ENCODE measurements at places on chromosomes 6 and 20.

- H3K36me3 ChIP-seq, result no peaks in the 10 kb centered on the region
- no peak overlapping the region for H3K4me3 ChIP-seq
- no peak overlapping the region for H3K27ac ChIP-seq
- no peaks in the 10 kb centered on the region for H3K4me1 ChIP-seq
- DNase-seq, result no peak
Measured at GRCh38 chr6:135071541-135071940, 16.9 kb upstream of the HBS1L start.

DNA sequence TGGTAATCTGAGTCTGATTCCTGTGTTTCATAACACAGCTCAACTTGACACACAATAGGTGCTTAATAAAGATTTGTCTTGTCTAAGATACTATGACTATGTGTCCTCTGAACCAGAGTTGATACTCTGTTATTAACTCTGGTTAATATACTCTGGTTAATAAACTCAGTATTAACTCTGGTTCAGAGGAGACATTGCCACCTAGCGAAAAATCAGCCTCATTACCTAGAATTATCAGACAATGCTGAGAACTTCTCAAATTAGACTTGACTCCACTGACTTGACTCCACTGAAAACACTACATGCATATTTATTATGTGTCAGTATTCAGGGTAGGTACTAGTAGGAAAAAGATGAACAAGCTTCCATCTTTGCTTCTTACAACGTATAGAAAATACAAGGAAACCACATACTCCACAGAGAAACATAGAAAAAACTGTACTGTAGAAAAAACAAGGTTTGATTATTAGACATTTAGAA lies 73.9 kb downstream of the AHI1 start:
- H3K4me3 ChIP-seq, result no peak overlapping the region
- H3K27ac ChIP-seq, result no peak overlapping the region
- peak; percentile 16 for DNase-seq
- no peaks in the 10 kb centered on the region for H3K27me3 ChIP-seq
- H3K36me3 ChIP-seq, result no peaks in the 10 kb centered on the region
- peaks cover 4% of the 10 kb centered on the region for H3K4me1 ChIP-seq

- no peaks in the 10 kb centered on the region for H3K36me3 ChIP-seq
- no peak overlapping the region for H3K4me3 ChIP-seq
- no peak overlapping the region for H3K27ac ChIP-seq
- no peak for DNase-seq
- no peaks in the 10 kb centered on the region for H3K27me3 ChIP-seq
Measured at GRCh38 chr20:55471052-55472006, 534.0 kb downstream of the CBLN4 start.

GRCh38 chr20:11119573-11119972 lies 445.8 kb upstream of the JAG1 start:
- no peaks in the 10 kb centered on the region for H3K4me1 ChIP-seq
- H3K27me3 ChIP-seq, result no peaks in the 10 kb centered on the region
- H3K36me3 ChIP-seq, result no peaks in the 10 kb centered on the region
- no peak for DNase-seq
- H3K4me3 ChIP-seq, result no peak overlapping the region

- no peak overlapping the region for H3K4me3 ChIP-seq
- no peak overlapping the region for H3K27ac ChIP-seq
- no peaks in the 10 kb centered on the region for H3K36me3 ChIP-seq
- no peak for DNase-seq
Measured at GRCh38 chr6:65595540-65595939, 111.5 kb downstream of the EYS start.

DNA sequence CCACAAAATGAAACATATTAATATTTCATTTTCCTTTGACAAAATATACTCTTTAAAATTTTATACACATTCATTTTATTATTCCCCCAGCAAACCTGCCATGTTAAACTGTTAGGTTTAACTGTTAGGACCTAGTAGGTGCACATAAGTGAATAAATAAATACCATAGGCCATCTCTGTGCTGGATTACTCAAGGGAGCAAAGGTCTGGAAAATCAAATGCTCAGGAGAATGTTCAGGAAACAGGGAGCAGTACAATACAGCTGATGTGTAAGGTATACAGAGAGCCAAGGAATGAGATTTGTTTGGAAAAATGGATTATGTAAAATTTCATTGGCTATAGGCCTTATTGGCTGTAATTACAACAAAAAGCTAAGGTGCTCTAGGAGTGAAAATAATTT lies 339.3 kb downstream of the BCKDHB start:
- no peak overlapping the region for H3K27ac ChIP-seq
- no peak for DNase-seq
- H3K4me3 ChIP-seq, result no peak overlapping the region
- H3K27me3 ChIP-seq, result no peaks in the 10 kb centered on the region

GRCh38 chr6:137494281-137494987 lies at the start of gene OLIG3:
Gene OLIG3, minus strand, starts transcription at chr6:137494394. Its CDS starts 224 bp downstream, at chr6:137494170.
- no peak within 1 kb of the TSS for H3K4me3 ChIP-seq
- DNase-seq, result no peak
- no peaks in the 10 kb centered on the region for H3K4me1 ChIP-seq
- no peaks in the 10 kb centered on the region for H3K36me3 ChIP-seq
- no peak within 1 kb of the TSS for H3K27ac ChIP-seq
- peaks cover 56% of the 10 kb centered on the region for H3K27me3 ChIP-seq

GRCh38 chr20:25686081-25687067 lies 10.3 kb downstream of the ZNF337 start:
- H3K36me3 ChIP-seq, result peaks cover under 1% of the 10 kb centered on the region
- H3K27me3 ChIP-seq, result no peaks in the 10 kb centered on the region
- no peak for DNase-seq
- H3K4me3 ChIP-seq, result no peak overlapping the region
- no peak overlapping the region for H3K27ac ChIP-seq

GRCh38 chr20:34240121-34240520 lies 1.1 kb upstream of the ASIP start:
- H3K4me1 ChIP-seq, result no peaks in the 10 kb centered on the region
- no peak overlapping the region for H3K27ac ChIP-seq
- H3K4me3 ChIP-seq, result no peak overlapping the region
- H3K27me3 ChIP-seq, result no peaks in the 10 kb centered on the region
- no peak for DNase-seq

DNA sequence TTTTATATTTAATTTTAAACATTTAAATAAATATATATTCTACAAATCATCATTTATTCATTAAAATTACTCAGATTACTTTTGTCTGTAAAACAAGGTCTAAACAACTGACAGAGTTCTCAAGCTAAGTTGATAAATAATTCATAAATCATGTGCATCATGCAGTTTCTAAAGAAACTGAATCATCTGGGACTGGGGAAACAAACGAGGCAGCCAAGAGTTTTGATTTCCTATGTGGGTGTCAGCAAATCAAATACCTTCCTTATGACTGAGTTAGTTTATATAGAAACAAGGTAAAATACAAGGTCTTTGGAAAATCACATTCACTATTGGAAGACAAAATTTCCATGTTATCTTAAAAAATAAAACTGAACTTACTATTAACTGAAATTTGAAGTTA lies 149.9 kb upstream of the BEND6 start:
- H3K36me3 ChIP-seq, result peaks cover 2% of the 10 kb centered on the region
- no peak overlapping the region for H3K27ac ChIP-seq
- H3K4me3 ChIP-seq, result no peak overlapping the region
- no peaks in the 10 kb centered on the region for H3K27me3 ChIP-seq

- no peak overlapping the region for H3K27ac ChIP-seq
- H3K27me3 ChIP-seq, result no peaks in the 10 kb centered on the region
- no peak overlapping the region for H3K4me3 ChIP-seq
- no peaks in the 10 kb centered on the region for H3K36me3 ChIP-seq
- H3K4me1 ChIP-seq, result no peaks in the 10 kb centered on the region
Measured at GRCh38 chr20:57628047-57628961, 8.1 kb upstream of the ZBP1 start.

GRCh38 chr6:149896491-149896890 lies 1.4 kb downstream of the RAET1E start:
- no peaks in the 10 kb centered on the region for H3K36me3 ChIP-seq
- H3K27me3 ChIP-seq, result peaks cover 5% of the 10 kb centered on the region
- no peak for DNase-seq
- H3K4me3 ChIP-seq, result no peak overlapping the region
- no peak overlapping the region for H3K27ac ChIP-seq

- no peaks in the 10 kb centered on the region for H3K27me3 ChIP-seq
- DNase-seq, result no peak
- no peak overlapping the region for H3K4me3 ChIP-seq
Measured at GRCh38 chr6:143515061-143515760, 3.7 kb upstream of the FUCA2 start.

DNA sequence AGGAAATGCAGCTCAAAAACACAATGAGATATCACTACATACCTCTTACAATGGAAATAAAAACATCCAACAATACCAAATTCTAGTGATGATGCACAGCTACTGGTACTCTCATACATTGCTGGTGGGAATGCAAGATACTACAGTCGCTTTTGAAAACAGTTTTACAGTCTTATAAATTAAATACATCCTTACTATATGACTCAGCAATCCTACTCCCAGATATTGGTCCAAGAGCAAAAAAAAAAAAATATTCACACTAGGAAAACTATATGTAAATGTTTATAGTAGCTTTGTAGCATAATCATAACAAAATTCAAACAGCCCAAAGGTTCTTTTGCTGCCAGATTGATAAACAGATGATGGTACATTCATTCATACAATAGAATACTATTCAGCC lies 217.4 kb upstream of the FAM83B start:
- DNase-seq, result no peak
- no peak overlapping the region for H3K4me3 ChIP-seq
- no peaks in the 10 kb centered on the region for H3K27me3 ChIP-seq
- H3K36me3 ChIP-seq, result no peaks in the 10 kb centered on the region
- H3K27ac ChIP-seq, result no peak overlapping the region

DNA sequence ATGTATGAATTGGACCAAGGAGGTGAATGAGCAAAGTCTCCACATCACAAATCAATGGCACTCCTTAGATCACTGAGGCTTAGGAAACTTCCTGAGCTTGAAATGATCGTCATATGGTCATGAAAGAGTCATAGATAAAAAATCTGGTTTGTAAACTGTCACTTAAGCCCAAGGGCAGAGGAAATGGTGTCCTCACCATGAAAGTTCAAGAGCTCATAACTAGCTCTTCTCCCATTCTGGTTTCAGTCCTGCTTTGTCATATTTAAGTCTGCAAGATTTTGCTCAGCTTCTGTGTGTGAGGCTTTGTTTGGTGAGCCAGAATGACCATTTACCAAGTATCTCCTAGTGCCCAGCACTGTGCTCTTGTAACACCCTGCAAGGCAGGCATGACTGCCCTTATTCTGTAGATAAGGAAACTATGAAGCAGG lies 60.5 kb downstream of the GJA10 start:
- no peak overlapping the region for H3K27ac ChIP-seq
- no peaks in the 10 kb centered on the region for H3K36me3 ChIP-seq
- H3K27me3 ChIP-seq, result no peaks in the 10 kb centered on the region
- no peaks in the 10 kb centered on the region for H3K4me1 ChIP-seq

DNA sequence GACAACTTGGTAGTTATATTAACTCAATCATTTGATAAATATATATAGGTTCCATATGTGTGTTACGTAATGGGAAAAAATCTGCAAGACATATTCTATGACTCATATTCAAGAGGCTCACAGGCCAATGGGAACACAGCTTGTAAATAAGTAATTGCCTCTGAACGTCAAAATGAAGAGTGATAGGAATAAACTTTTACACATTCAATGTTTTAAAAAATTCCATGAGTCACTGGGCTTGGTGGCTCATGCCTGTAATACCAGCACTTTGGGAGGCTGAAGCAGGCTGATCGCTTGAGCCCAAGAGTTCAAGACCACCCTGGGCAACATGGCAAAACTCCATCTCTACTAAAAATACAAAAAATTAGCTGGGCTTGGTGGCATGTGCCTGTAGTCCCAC lies 209.4 kb upstream of the MCHR2 start:
- H3K4me3 ChIP-seq, result no peak overlapping the region
- no peaks in the 10 kb centered on the region for H3K27me3 ChIP-seq
- H3K27ac ChIP-seq, result no peak overlapping the region
- no peaks in the 10 kb centered on the region for H3K36me3 ChIP-seq
- no peak for DNase-seq
- H3K4me1 ChIP-seq, result no peaks in the 10 kb centered on the region

- peaks cover 2% of the 10 kb centered on the region for H3K27me3 ChIP-seq
- no peaks in the 10 kb centered on the region for H3K36me3 ChIP-seq
- no peak overlapping the region for H3K4me3 ChIP-seq
- H3K27ac ChIP-seq, result no peak overlapping the region
Measured at GRCh38 chr20:4123537-4124235, 108.3 kb upstream of the RNF24 start.

DNA sequence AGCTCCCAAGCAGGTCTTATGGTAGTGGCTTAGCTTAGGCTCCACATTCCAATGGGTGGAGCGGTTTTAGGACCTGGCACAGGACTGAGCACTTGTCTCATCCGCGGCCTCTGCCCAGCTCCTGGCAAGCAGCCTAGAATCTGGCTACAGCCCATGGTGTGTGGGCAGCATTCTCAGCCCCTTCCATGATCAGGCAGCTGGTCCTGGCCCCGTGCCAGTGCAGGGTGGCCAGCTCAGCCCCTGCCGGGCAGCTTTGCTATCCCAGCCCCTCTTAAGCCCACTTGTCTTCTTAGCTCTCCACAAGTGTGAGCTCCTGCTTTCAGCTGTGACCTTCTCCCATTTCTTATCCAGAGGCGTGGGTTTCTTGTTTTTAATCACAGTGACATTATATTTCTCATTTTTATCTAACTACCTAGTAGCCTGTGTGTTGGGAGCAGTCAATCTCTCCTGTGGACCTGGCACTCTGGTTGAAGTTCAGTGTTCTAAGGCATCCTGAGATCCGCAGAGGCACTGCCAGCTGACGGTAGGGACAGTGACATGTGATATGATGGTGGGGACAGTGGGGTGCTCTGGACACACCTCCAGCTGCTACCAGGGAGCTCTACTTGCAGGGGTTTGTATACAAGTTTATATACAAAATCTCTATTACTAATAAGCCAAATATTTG lies 119.9 kb upstream of the PRND start:
- DNase-seq, result no peak
- no peak overlapping the region for H3K4me3 ChIP-seq
- no peaks in the 10 kb centered on the region for H3K4me1 ChIP-seq

- H3K27ac ChIP-seq, result no peak overlapping the region
- no peak overlapping the region for H3K4me3 ChIP-seq
- no peaks in the 10 kb centered on the region for H3K27me3 ChIP-seq
- no peaks in the 10 kb centered on the region for H3K36me3 ChIP-seq
- H3K4me1 ChIP-seq, result no peaks in the 10 kb centered on the region
Measured at GRCh38 chr20:15840636-15841301, 732.5 kb downstream of the KIF16B start.

GRCh38 chr6:3755637-3756545 lies 4.4 kb upstream of the PXDC1 start:
- no peak overlapping the region for H3K27ac ChIP-seq
- H3K4me3 ChIP-seq, result no peak overlapping the region
- H3K36me3 ChIP-seq, result no peaks in the 10 kb centered on the region
- H3K27me3 ChIP-seq, result no peaks in the 10 kb centered on the region
- no peak for DNase-seq

GRCh38 chr6:56021943-56022342 lies 146.6 kb upstream of the BMP5 start:
- no peaks in the 10 kb centered on the region for H3K36me3 ChIP-seq
- H3K4me3 ChIP-seq, result no peak overlapping the region
- no peak for DNase-seq
- H3K27ac ChIP-seq, result no peak overlapping the region

GRCh38 chr6:118719351-118720124 lies 68.1 kb upstream of the CEP85L start:
- H3K4me3 ChIP-seq, result no peak overlapping the region
- no peak overlapping the region for H3K27ac ChIP-seq
- H3K36me3 ChIP-seq, result no peaks in the 10 kb centered on the region
- H3K27me3 ChIP-seq, result no peaks in the 10 kb centered on the region

GRCh38 chr20:21433329-21433890 lies 36.1 kb upstream of the NKX2-4 start:
- no peak for DNase-seq
- no peaks in the 10 kb centered on the region for H3K4me1 ChIP-seq
- no peaks in the 10 kb centered on the region for H3K27me3 ChIP-seq
